ENCODE measurements at places on chromosomes 11 and 22.
A peak's percentile ranks its signal among the peaks of the same experiment; 100 is the strongest.

DNA sequence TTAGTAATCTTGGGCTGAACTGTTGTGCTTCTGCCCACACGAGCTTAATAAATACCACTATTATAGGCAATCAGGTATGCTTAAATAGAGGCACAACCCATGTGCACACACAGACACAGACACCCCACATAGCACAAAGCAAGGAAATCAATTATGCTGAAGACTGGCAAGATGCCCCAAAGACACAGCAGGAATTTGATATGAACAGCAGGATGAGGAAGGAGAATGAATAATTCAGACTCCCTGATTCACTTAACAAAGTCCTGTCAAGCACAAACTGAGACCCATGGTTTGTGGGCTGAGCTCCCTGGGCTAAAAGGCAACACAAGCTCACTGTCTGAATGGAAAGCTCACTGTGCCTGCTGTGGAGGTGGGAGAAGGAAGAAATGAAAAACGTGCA, 42.5 kb downstream of the RBFOX2 start:
- no peak for DNase-seq

GRCh38 chr11:17208257-17208999, 642 bp upstream of the PIK3C2A start:
- peak; percentile 16 for DNase-seq

DNA sequence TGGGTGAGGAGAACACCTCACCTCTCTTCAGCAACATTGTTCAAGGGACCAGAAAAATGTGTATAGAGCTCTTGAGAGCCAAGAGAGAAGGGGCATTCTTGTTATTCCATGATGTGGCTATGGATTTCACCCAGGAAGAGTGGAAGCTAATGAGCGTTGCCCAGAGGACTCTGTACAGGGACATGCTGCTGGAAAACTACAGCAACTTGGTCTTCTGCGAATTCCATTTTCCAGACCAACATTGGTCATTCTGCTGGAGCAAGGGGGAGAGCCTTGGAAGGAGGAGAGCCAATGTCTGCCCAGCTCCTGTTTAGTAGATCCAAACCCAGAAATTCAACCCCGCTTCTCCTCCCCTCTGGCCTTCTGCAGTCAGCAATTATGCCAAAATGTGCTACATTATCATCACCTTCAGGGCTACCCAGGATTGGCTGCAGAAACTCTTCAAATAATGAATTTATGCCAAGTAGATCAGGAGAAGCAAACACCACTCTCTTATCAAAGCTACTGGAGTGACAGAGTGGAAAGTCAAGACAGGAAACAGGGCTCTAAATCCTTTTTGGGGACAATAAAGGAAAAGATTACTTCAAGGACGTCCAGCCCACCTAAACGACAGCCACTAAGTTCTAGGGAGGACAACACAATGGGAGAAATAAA, 707.5 kb upstream of the LUZP2 start:
- DNase-seq, result no peak

GRCh38 chr11:120969993-120970392, 53.9 kb upstream of the TBCEL start:
- DNase-seq, result no peak

GRCh38 chr11:124748481-124749343, 3.3 kb downstream of the VSIG2 start:
- no peak for DNase-seq

- DNase-seq, result no peak
These were observed 23.5 kb upstream of the BLID start for GRCh38 chr11:122139595-122139866.

- no peak for DNase-seq
These were observed 3.4 kb downstream of the MALAT1 start for GRCh38 chr11:65502274-65502554.

GRCh38 chr11:78684377-78684776, 109.7 kb upstream of the NARS2 start:
- no peak for DNase-seq

DNA sequence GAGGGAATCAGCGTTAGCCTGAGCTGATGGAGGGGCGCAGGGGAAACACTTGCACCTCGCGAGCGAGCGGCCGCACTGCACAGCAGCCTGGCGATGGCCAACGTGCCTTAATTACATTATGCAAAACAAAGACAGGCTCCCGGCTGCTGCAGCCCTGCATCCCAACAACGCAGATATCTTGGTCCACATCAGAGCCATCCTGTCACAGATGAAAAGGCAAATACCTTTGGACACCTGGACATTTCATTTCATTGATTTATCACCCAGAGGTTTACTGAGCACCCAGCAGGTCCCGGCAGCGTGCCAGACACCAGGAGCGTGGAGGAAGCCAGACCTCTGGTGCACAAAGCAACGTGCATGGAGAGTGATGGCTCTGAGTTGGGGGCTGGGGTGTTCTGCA, 843.0 kb downstream of the TBC1D22A start:
- DNase-seq, result no peak

DNA sequence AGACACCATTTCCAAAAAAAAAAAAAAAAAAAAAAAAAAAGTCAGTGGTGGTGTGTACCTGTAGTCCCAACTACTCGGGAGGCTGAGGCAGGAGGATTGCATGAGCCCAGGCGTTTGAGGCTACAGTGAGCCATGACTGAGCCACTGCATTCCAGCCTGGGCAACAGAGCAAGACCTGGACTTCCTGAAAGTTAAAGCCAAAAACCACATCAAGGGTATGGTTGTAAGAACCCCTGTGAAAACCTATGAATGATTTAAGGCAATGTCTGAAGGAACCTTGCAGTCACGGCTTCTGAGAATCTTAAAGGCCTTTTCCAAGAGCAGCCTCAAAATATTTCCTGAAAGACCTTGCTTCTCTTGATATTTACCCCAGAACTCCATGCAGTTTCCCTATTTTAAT, 30.5 kb upstream of the MSANTD2 start:
- no peak for DNase-seq

DNA sequence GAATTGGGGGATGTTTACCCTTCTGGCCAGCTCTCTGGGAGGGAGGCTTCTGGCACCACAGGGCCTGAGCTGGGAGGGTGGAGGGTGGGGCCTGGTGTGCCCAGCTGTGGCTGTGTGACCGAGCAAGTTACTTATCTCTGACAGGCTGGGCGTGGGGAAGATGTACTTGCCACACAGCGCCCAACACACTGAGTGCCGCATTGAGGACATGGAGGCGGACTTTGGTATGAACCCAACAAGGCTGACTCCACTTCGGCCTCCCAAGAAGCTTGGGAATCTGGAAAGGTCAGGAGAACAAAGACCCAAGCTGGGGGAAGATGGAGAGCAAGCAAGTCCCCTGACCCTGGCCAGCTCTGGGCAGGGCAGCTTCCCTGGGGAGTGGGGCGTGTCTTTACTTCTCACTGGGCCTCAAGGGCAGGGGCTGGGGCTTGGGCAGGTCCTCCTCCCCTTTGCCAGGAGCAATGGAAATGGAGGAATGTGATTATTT, 2.4 kb upstream of the MGAT3 start:
- DNase-seq, result no peak

GRCh38 chr22:28231441-28231840, 312.4 kb upstream of the PITPNB start:
- no peak for DNase-seq

DNA sequence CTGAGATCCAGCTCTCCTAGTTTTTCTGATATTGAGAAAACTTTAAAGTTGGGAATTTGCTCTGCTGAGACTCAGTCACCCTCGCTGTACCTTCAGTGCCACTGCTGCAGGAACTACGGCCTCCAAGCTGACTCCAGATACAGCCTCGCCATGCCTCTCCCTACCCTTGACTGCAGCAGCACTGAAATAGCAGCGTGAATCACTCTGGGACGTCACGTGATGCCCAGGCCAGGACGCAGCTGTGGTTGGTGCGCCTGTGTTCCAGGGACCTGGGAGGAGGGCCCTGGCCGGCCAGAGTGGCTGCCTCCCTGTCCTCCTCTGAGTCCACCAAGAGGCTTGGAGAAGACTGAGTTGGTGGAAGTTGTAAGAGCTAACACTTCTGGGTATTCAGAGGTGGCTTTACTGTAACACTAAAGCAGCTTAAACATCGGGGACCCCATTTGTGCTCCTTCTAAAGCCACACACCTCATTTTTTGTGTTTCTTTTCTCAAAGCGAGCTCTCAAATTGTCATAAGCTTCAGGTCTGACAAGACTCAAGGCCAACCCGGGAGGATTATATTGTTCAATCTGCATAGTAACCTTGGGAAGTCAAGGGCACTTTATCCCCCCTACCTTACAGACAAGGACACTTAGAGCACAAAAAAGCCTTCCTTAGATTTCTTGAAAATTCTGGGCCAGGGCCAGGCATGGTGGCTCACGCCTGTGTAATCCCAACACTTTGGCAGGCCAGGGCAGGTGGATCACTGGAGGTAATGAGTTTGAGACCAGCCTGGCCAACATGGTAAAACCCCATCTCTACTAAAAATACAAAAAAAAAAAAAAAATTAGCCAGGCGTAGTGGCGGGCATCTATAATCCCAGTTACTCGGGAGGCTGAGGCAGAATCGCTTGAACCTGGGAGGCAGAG, 4.2 kb upstream of the STIP1 start:
- DNase-seq, result no peak

DNA sequence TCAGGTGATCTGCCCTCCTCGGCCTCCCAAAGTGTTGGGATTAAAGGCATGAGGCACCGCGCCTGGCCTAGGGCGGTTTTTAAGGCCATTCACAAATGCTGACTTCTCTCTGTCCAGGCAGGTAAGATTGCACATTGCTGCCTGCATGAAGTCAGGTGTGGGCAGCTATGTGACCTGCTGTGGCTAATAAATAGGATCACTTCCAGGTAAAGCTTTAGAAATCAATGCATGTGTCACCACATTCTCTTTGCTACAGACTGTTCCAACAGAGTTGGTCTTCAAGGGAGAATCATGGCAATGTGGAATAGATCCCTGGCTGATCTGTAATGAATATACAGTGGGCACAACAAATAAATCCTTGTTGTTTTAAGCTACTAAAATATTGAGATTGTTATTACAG, 260.3 kb upstream of the PITPNB start:
- no peak for DNase-seq

DNA sequence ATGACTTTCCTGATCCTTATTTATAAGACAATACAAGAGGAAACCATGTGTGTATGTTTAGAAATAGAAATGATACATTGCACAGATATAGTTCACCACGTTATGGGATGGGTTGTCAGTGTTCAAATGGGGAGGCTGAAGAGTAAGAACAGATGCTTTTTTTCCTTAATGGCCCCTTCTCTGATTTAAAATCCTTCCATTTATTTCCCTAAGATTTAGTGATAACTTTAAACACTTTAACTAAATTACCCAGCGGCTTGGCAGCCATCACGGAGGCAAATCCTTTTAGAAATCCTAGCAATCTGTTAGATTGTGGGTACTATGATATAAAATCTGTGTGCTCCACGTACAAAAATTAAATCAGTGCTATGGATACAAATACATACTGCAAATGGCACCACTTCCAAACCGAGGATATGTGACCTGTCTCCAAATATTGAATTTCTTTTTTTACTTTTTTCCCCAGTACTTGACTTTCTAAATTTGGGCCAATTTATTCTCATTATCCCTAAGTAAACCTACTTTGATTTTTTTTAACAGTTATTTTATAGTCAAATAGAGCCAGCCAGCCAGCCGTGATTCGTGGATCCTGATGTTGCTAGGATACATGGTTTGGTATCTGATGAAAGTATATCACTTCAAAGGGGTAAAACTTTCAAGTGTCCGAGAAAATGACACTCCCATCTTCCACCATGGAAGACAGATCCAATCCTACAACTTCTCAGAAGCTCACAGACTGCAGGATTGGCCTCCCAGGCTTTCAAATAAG, 46.1 kb downstream of the BDNF start:
- DNase-seq, result no peak

DNA sequence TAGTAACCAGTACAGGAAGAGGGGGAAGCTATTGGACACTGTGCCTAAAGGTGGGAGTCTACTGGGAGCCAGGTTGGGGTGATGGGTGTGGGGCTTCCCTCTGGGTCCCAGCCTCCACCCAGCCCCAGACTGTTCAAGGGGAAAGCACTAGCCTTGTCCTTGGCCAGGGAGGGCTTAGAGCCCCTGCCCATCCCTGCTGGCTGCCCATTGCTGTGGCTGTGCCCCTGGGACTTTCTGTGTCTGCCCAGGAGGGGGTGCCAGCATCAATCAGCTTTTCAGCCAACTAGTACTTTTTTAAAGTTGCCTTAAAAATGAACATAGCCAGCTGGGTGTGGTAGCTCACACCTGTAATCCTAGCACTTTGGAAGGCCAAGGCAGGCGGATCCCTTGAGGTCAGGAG, 19.9 kb downstream of the INCENP start:
- no peak for DNase-seq

GRCh38 chr11:129608711-129609110, 206.9 kb upstream of the TMEM45B start:
- no peak for DNase-seq

- DNase-seq, result no peak
These were observed 11.4 kb downstream of the TBCEL start for GRCh38 chr11:121035169-121035755.

- DNase-seq, result no peak
These were observed 162.8 kb downstream of the ARHGAP42 start for GRCh38 chr11:100849901-100850235.

DNA sequence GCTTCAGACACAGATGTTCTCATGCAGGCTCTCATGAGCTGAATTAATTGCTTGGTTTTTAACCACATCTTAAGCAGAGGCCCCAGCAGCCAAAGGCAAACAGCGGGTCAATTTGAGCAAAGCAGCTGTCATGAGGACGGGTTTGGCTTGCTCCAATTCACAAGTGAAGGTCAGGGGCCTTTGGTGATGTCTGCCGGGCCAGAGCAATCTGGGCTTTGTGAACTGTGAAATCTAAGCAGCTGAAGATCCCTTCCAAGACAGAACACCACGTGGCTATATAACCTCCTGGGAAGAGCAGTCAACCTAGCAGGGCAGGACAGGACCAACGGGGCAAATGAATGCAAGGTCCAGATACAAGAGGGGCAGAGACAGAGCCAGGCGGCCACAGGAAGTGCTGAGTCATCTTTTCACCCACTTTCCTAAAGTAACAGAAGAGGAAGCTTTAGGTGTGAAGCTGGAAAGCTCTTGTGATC, 187.3 kb upstream of the B3GAT1 start:
- no peak for DNase-seq

DNA sequence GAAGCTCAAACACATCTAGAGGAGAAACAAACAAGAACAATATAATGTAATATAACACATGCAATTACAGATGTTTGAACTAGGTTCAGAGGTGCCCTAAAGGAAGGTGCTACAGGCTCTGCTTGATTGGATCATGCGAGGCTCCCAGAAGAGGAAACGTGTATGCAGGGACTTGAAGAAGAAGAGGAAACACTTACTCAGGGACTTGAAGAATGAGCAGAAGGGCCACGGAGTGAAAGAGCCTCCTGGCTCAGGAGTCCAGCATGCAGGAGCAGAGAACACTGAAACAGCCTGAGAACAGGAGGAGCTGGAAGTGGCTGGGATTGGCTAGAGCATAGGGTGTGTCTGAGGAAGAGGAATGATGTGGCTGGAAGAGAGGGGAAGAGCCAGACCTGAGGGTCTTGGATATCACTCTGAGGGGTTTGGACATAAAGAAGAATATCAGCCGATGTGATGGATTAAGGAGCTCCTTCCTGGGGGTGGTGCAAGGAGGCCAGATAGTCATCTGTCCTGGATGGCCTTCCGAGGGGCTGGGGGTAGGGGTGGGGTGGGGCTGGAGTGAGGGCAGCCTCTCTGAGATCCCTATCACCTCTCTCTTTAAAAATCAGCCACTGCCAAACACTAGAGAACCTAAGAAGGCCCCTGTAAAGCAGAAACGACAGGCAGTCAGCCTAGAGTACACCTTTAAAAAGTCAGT, 16.8 kb downstream of the FZD4 start:
- no peak for DNase-seq
